ENCODE measurements at places on chromosomes 5 and 9. TPM values are rescaled to one million over a fixed set of nuclear protein-coding genes. Genes with fewer than 3 reads are reported as not detected.
A peak's percentile ranks its signal among the peaks of the same experiment; 100 is the strongest.

GRCh38 chr9:69179037-69179436, 5.0 kb downstream of the TJP2 start:
- DNase-seq, result peak; percentile 90

DNA sequence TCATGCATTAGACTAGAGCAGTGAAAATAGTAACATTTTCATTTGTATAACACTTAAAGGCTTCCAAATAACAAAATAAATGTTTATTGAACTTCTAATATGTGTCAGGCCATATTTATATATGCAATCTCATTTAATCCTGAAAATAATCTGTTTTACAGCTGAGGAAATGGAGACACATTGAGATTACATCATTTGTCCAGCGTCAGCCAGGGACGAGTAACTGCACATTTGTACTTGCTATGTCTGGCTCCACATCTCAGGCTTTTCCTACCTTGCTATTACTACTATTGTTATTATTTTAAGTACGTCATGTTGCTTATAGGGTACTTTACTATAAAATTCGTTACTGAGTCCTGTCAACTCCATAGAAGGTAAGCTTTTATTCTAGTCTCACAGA, 3.8 kb upstream of the C9 start:
- DNase-seq, result no peak

DNA sequence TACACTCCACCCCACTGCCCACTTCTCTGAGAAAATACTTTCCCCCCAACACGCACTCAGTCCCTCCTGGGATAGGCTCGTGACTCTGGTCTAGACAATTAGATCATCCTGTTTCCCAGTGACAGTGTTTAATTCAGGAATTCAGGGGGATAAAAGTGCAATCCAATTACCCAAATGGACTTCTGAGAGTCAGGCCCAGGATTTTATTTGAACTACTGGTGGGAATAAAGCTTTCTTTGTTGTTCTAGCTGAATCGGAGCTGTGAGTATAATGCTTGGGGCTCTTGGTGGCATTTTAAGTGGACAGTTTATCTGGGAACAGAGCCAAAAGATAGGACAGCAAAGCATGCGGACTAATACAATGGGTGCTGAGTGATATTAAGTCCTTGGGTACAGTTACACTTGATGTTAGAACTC, 683.3 kb downstream of the MAT2B start:
- DNase-seq, result no peak

- no peak for DNase-seq
These were observed 26.2 kb upstream of the APC start for GRCh38 chr5:112711436-112711835.

- DNase-seq, result peak; percentile 42
These were observed 8.9 kb upstream of the IL17B start for GRCh38 chr5:149387982-149388381.

- no peak for DNase-seq
These were observed 294.8 kb upstream of the RFX3 start for GRCh38 chr9:3820643-3821042.

DNA sequence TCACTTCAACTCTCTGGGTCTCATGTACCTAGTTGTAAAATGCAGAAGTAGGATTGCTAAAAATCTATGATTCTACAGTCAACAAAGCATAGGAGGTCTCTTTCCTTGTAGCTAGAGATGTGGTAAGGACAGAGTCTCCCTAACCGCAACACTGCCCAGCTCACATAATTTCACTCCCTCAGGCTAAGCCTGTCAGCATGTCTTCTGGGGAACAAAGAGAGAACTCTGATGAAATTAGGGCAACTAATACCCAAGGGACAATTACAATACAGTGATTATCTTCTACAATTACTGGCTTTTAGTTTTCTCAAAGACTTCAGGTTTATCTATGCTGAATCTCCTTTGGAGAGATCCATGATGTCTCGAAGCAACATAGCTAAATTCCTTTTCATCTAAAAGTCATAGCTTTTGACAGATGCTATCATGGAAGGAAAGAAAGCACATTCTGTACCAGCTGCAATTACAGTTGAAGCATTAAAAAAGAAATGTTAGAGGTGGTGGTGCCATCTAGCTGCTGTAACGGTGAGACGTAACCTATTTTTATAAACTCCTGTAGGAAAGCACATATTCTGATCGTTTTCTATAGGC, 141.1 kb upstream of the TARS1 start:
- DNase-seq, result peak; percentile 78

DNA sequence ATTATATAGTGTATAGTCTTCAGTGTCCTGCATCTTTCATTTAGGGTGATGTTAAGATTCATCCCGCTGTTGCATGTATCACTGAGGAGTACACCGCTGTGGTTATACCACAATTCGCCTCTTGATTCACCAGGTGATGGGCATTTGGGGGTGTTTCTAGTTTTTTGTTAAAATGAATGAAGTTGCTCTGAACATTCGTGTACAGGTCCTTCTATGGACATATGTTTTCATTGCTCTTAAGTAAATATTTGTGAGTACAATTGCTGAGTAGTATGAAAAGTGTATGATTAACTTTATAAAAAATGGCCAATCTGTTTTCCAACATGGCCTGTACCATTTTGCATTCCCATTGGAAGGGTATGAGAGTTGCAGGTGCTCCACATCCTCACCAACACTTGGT, 61.7 kb downstream of the PLAC8L1 start:
- no peak for DNase-seq

DNA sequence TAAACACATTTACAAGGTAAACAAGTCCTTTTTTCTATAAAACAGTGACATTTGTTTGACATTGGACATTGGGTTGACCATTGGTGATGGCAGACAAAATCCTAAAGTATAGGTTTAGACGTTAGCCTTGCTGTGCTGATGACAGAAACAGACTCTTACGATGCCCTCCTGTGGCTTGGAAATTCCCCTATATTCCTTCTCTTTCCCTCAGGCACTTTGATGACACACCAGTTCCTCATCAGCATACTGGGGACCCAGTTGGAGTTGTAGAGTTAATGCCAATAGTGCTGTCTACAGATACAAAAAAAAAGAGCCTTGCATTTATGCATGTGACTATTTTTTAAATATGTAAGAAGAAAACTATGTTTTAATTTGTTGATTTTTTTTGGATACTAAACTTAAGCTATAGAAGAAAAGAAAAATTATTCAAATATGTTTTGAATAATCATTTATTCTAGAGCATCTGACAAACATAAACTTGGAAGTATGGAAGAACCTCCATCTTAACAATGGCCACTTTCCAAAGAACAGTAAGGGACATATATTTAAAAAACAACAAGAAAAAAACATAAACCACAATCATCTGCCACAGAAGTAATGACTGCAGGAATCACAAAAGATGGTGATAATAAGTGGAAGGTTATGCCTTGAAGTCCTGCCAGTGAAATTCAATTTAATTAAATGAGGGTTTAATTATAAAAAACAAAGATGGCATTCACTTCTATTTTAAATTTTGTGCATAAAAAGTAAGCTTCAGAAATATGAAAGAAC, 75.6 kb upstream of the SNCAIP start:
- peak; percentile 1 for DNase-seq

GRCh38 chr5:36240779-36241630, 720 bp downstream of the NADK2 start:
- peak; percentile 34 for DNase-seq

DNA sequence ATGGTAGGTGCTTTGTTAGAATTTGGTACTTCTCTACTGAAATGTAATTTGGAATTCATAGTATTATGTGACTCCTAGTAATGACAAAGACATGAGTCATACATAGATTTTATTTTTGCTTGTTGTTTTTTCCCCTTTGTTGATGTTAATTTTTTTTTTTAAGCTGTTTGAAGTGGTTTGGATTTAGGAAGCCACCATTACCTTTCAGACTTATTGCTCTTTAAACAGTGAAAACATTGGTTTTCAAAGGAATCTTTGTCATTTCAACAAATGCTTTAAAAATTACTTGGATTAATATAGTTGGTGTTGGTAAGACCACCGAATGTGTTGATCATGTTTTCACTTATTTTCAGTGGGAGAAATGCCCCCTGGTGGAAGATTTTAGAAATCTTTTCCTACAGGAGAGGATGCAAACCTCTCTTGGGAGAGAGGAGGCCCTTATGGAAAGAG, 170.1 kb upstream of the PITX1 start:
- peak; percentile 18 for DNase-seq

GRCh38 chr9:92147030-92147851, 32.0 kb upstream of the SPTLC1 start:
- peak; percentile 86 for DNase-seq

- DNase-seq, result no peak
These were observed 63.3 kb downstream of the CSF2 start for GRCh38 chr5:132136906-132137305.

DNA sequence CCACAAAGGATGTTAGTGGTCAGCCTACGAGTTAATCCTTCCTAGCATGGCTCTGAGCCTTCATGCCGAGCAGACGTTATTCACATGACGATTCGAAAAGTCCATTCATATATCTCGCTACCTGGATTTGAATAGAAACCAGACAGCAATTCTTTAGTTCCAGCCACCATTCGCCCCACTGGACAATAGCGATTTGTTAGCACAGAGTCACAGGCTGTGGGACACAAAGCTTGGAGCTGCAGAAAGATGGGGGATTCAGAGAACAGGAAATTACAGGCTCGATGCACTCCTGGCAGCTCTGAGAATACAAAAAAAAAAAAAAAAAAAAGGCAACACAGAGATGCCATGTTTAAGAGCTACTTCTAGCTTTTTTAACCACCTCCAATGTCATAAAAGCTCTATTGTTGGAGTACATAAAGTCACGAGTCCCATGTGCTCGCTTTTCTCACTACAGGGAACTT, 110.7 kb downstream of the NR6A1 start:
- peak; percentile 70 for DNase-seq

GRCh38 chr5:120293796-120294195, 170.3 kb upstream of the PRR16 start:
- DNase-seq, result peak; percentile 70

- DNase-seq, result no peak
These were observed 242.2 kb downstream of the CSNK1G3 start for GRCh38 chr5:123753937-123754891.

- DNase-seq, result no peak
These were observed 23.5 kb upstream of the SMIM23 start for GRCh38 chr5:171762021-171762608.

- no peak for DNase-seq
These were observed 120.9 kb downstream of the NSG2 start for GRCh38 chr5:174166231-174167079.

Gene FAM151B
- total RNA-seq, result 0.69 TPM

Gene C5orf34
- total RNA-seq, result 1.7 TPM

Gene SLC46A2
- total RNA-seq, result not detected

Gene NPR2
- total RNA-seq, result 13.9 TPM

Gene NUTM2F
- total RNA-seq, result not detected

Gene THG1L
- 18.1 TPM for total RNA-seq

Gene SPINK4
- total RNA-seq, result not detected

Gene PCDHGA11
- 1.4 TPM for total RNA-seq

Gene BTNL8
- 0.35 TPM for total RNA-seq

Data from renal cortical epithelial cell (primary cell).